NCI-H2081 (cell line): ENCODE measurements at places on chromosomes 1 and 21.

DNA sequence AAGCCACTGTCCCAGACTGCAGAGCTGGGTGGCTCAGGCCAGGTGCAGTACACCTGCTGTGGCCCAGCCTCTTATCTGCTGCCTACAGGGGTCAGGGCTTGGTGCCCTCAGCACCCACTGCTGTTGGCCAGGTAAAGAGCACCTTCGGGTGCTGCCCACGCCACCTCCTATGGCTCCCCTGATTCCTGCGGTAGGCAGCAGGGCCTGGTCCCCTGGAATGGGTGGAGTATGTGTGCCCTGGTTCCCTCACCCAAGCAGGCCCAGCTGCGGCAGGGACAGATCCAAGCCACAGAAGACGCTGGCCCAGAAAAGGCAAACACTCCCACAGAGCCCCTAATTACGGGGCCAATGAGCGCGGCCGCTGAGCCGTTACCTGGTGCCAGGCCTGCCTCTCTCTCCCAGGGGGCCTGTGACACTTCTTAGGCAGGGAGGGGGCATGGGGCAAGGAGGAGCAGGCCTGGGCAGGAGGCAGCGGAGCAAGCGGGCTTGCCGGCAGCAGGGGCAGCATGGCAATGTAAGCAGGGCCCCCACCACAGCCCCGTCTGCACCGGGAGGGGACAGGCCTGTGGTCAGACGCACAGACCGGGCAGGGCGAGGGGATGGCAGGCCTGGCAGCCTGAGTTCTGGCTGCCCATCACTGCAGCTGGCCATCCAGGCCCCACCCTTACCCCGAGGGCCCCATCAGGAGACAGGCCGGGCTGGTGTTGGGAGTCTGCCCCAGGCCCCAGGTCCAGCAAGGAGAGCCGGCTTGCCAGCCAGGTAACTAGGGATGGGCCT lies 19.0 kb downstream of the ESPN start:
- peak; percentile 43 for DNase-seq

DNA sequence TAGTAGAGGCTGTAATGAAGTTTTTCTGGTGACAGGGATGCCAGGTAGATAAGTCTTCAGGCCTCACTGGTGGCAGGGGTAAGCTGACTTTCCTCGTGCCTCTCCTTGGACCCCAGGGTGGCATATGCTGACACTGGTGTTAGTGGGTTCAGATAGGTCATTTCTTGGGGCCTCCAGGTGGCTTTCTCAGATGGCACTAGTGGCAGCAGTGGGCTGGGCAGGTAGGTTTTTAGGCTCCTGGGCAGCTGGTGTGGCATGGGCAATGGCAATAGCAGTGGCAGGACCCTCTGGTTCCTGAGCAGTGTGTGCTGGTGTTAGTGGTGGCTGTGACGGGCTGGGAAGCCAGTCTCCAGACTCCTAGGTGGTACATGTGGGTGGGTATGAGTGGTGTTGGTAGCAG lies 140.3 kb downstream of the PTBP2 start:
- DNase-seq, result no peak

- DNase-seq, result no peak
Measured at GRCh38 chr1:60273185-60273584, 199.6 kb upstream of the C1orf87 start.

DNA sequence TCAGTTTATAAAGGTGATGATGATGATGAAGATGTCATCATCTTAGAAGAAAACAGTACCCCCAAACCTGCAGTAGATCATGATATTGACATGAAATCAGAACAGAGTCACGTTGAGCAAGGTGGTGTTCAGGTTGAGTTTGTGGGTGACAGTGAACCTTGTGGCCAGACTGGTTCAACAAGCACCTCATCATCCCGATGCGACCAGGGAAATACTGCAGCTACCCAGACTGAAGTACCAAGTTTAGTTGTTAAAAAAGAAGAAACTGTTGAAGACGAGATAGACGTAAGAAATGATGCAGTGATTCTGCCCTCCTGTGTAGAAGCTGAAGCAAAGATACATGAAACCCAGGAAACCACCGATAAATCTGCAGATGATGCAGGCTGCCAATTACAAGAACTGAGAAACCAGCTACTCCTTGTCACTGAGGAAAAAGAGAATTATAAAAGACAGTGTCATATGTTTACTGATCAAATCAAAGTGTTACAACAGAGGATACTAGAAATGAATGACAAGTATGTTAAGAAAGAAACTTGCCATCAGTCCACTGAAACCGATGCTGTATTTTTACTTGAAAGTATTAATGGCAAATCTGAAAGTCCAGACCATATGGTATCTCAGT lies 16.0 kb upstream of the CHAF1B start:
- no peak for DNase-seq

- DNase-seq, result no peak
Measured at GRCh38 chr1:204996981-204997380, 46.0 kb upstream of the CNTN2 start.

- no peak for DNase-seq
Measured at GRCh38 chr1:204081791-204082513, 9.0 kb downstream of the SOX13 start.

DNA sequence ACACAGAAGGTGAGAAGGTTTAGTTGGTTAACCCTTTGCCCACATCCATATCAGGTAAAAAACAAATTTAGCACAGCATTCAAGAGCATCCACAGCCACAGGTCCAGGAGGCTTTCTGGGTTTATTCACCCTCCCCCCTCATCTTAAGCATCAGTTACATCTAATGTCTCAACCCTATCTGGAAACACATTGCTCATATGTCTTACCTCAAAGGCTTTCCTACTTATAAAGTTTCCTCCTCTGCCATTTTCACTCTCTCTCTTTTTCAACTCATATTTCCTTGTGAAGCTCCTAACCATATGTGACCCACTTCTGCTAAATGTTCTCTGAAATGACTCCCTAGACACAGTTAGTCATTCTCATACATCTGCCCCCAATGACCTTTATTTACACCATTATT lies 47.9 kb upstream of the RUNX1 start:
- DNase-seq, result no peak

- no peak for DNase-seq
Measured at GRCh38 chr1:17923666-17924065, 168.5 kb downstream of the ACTL8 start.

GRCh38 chr1:221912230-221912629 lies 170.3 kb upstream of the DUSP10 start:
- DNase-seq, result no peak

- no peak for DNase-seq
Measured at GRCh38 chr1:9371391-9371935, 78.8 kb downstream of the SPSB1 start.

DNA sequence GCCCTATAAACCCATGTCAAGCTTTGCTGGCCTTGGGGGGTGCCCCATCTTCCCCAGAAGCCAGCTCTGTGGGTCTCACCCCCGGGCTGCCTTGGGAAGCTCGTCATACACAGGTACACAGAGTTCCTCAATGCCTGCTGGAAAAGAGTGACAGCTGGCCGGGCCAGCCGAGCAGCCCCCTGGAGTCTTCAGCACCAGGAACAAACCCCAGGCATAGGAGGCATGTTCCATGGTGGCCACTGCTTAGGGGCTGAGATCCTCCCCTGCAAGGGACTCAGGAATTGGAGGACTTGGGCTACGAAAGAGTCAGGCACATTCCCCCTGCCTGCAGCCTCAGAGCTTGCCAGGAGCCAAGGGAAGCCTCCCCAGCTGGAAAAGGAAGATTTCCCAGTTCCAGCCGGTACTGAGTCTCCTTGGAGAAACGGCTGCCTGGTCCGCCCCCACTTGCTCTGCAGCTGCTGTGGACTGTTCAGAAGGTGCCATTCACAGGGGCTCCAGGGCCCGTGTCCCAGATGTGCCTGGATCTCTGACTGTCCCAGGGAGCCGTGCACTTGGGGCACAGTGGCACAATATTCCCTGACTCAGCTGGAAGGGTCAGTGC lies 89.5 kb downstream of the STUM start:
- DNase-seq, result no peak

DNA sequence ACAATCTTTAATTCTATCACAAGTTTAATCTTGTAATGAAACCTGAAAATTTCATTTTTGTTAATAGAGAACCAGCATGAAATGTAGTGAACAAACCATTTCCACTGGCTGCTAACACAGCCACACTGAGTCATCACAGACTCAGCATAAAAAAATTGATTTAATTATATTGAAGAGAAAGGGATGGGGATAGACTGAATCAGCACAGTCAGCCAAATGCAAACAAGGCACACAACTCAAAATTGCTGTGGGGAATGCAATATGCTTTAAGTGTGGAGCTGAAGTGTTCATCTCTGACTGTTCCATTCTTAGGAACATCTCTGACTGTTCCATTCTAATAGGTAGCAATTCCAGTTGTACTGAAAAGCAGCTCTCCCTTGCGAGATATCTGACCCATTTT lies 299.8 kb downstream of the MRPL39 start:
- DNase-seq, result no peak

DNA sequence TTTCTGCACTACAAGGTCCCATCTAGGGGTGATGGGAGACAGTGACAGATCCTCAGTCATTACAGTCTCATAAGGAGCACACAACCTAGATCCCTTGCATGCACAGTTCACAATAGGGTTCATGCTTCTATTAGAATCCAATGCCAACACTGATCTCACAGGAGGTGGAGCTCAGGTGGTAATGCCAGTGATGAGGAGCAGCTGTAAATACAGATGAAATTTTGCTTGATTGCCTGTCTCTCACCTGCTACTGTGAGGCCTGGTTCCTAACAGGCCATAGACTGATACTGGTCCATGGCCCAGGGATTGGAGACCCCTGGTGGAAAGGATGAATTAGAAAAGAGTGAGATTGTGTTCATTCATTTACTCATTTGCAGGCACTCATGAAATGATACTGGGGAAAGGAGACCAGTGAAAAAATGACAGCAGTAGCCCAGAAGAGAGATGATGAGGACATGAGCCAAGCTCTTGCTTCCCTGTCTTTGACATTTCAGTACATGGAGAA lies 251.6 kb upstream of the DUSP10 start:
- no peak for DNase-seq

DNA sequence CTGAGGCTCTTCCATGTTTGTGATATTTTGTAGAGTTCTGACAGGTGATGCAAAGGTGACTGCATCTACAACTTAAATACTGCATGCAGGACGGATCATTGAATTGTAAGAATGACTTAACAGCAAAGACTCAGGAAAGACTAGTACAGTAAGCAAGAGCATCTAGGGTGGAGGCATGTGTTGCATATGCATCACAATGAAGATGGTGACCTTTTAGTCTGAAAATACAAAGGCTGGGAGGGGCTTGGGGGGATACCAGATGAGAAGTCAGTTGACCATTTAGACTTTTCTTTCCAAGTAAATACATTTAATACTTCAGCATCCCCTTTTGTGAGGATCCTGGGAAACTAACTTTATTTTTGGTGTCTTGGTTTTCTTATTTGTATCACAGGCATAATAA lies 145.5 kb downstream of the NUF2 start:
- no peak for DNase-seq

- no peak for DNase-seq
Measured at GRCh38 chr1:45880930-45881329, 77.5 kb downstream of the MAST2 start.

GRCh38 chr1:117735045-117735992 lies 129.5 kb downstream of the TENT5C start:
- no peak for DNase-seq

DNA sequence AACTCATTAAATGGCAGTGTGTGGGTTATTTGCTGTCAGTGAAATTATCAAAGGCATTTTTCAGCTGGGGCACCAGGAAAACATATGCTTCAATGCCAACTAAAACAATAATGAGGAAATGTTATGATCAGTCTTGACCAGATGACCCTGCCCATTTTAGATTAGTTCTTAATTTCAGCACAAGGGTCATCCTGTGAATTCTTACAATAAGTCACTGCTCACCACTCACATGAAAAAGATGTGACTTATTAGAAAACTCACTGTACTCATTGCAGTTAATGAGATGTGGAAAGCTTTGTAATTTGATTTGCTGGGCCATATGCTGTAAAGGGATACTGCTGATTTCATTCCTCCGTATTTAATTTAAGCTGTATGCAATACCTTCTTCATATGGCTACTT lies 178.5 kb upstream of the LMO4 start:
- DNase-seq, result no peak

GRCh38 chr1:113905435-113905861 lies 322 bp downstream of the DCLRE1B start:
- DNase-seq, result peak; percentile 1

- DNase-seq, result no peak
Measured at GRCh38 chr21:15966231-15966630, 236.4 kb downstream of the USP25 start.

DNA sequence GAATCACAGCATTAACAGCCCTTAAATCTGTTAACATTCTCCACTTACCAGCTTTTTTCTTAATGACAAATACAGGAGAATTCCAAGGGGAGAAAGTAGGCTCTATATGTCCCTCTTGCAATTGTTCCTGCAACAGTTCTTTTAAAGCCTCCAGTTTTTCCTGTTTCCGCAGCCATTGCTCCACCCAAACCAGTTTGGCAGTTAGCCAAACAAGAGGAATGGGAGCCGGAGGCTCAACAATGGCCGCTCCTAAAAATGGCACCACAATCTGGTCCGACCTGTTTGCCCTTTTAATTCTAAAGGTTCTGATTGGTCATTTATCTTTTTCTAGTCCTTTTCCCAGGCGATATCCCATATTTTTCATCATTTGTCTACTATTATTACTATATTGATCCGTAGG lies 14.0 kb upstream of the L1TD1 start:
- no peak for DNase-seq

- no peak for DNase-seq
Measured at GRCh38 chr1:96187020-96187419, 534.6 kb upstream of the PTBP2 start.

GRCh38 chr1:203215573-203215972 lies 13.9 kb downstream of the CHIT1 start:
- no peak for DNase-seq

DNA sequence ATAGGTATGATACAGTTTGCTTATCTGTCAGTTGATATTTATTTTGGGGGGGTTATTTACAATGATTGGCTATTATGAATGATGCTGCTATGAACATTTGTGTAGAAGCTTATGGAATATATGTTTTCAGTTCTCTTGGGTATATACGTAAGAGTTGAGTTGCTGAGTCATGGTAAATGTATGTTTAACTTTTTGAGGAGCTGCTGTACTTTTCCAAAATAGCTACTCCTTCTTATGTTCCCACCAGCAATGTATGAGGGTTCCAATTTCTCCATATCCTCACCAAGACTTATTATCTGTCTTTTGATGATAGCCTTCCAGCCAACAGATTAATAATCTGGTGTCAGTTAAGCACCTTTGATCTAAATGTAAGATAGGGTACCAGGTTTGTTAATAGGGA lies 11.9 kb downstream of the SOAT1 start:
- no peak for DNase-seq
